ENCODE measurements at places on chromosomes 12 and 14. TPM values are rescaled to one million over a fixed set of nuclear protein-coding genes. Genes with fewer than 3 reads are reported as not detected.

NACA gene
- 803 TPM for total RNA-seq

SERPINA9 gene
- not detected for total RNA-seq

BCL11B gene
- total RNA-seq: 53.0 TPM

SLC6A15 gene
- not detected for total RNA-seq

EPYC gene
- total RNA-seq: not detected

HVCN1 gene
- 11.7 TPM for total RNA-seq

FOXN4 gene
- not detected for total RNA-seq

TSPAN8 gene
- total RNA-seq: not detected

- no peak for DNase-seq
These were observed 4.5 kb downstream of the TMED8 start for GRCh38 chr14:77372304-77372841.

DNA sequence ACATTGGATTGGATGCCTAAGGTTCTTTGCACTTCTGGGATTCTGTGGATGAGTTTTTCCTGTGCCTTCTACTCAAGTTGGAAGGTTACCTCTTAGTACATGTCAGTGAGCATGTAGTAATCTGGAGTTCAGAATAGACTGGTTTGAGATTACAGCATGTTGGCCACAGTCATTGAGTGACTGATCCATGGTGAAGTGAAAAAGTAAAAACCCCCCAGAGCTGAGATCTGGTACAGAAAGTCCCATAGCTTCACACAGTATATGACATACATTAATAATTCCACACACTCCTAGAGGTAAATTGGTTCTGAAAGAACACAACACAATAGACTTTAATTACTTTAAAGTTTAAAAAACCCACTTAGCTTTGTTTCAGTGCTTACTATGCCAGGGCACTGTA, 11.9 kb upstream of the CCND2 start:
- DNase-seq: no peak

- DNase-seq: no peak
These were observed 27.9 kb downstream of the HNRNPC start for GRCh38 chr14:21241218-21241819.

DNA sequence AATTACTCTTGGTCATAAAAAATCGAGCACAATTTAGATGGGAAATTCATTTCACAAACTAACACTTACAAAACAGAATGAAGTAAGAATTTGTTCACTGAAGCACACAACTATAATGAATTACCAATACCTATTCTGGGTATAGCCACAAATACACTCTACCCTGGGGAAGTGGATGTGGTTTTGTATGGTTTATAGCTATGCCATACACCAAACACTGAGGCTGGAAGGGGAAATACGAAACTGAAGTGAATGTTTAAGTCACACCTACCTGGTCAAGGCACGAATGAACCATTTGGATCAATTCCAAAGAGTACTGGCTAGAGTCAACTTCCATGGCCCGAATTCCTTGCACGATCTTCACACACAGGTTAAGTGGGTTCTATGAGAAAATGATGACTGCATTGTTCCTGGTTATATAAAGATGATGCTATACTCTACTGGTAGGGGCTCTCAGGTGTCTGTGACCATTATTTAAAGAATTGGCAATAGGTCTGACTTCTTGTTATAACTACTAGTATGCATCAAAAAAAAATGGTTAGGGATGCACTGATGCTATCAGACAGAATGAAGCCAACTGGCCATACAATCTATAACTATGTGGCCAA, 12.8 kb downstream of the NEK9 start:
- DNase-seq: peak; percentile 57

DNA sequence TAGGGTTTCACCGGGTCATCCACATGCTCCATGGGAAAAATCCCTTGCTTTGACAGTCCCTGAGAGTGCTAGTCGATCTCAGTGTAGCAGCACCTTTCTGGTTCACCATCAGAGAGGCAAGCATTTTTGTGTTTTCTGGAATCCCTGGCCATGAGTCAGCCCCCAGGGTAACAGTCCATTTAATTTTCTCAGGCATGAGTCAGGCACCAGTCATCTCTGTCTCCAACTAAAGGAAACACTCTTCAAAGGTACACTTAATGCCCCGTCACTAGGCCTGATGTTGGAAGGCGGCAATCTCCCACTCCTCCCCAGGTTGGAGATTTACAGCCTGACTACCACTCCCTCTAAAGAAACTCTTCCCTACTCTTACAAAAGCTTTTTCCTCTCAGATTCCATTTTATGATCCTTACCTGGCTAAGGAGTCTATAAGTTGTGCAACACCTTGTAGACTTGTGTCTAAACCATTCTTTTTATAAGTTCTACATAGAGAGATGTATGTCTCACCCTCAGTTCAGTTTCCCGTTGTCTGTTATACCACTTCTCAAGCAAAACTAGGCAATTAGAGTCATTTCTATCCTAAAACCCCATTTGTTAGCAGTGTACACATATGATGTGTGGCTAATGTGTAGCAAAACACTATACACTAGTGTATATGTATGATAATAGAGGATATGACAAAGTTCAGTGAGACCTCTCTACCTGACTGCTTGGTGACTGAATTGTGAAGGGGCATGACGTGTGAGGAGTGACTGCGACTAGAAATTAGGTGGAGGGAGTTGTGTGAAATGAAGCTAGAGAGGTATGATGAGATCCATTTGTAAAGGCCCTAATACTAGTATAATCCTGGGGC, 24.6 kb downstream of the TMEM19 start:
- no peak for DNase-seq

DNA sequence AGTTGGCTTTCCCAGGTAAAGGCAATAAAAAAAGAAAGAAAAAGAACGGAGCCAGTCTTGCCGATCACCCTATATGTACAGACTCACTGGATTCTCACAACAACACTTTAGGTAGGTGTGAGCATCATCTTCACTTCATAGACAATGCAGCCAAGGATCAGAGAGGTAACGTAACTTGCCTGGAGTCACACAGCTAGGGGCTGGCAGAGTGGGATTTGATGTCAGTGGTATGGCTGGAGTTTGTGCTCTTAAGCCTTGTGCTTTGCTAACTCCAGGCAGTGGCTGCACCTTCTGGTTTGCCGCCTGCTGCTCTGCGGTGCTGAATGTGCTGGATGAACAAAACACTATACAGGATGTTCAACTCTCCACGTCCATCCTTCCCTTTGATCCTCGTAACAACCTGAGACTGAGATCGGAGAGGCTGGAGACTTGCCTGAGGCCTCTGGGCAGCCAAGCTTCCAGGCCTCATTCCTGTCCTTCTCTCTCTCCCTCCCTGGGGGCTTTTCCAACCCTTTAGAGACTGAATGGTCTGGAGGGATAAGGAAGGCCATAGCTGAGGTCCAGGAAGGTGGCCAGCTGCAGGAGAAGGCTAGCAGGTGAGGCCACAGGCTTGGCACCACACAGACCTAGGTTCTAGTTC, 8.1 kb downstream of the ISM2 start:
- no peak for DNase-seq

- no peak for DNase-seq
These were observed 12.9 kb downstream of the DGLUCY start for GRCh38 chr14:91126761-91127160.

DNA sequence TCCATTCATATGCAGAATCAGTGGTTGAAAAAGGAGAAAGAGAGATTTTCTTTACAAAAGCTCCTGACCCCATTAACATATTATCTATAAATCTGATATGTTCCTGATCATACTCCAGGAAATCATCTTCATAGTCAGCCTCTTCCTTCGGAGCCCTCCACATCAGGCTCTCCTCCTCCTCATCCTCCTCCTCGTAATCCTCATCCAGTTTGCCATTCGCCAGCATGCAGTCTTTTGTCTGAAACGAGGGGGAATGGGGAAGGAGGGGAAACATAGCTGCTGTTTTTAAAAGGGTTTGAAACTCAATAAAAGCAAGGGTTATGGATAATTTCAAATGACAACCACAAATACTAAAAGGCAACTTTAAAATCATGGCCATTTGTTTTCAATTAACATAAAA, 60.9 kb downstream of the DICER1 start:
- DNase-seq: no peak

- DNase-seq: no peak
These were observed 90.7 kb downstream of the SINHCAF start for GRCh38 chr12:31234955-31235867.

DNA sequence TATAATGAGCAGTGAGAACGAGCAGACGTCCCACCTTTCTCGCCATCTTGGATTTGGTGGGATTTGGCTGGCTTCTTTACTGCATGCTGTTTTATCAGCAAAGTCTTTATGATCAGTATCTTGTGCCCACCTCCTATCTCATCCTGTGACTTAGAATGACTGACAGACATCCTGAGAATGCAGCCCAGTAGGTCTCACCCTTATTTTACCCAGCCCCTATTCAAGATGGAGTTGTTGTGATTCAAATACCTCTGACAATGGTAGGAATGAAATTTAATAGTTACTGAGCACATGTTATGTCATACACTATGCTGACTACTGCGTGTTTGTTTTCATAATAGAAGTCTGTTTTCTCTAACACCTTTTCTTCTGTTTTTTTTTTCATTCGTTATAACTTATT, 1.9 kb downstream of the TMTC3 start:
- no peak for DNase-seq

- DNase-seq: no peak
These were observed 19.6 kb upstream of the PPP1R13B start for GRCh38 chr14:103867020-103867419.

- DNase-seq: no peak
These were observed 105.4 kb downstream of the PAPLN start for GRCh38 chr14:73342670-73343069.

- no peak for DNase-seq
These were observed 9.6 kb downstream of the ITPR2 start for GRCh38 chr12:26823390-26823789.

DNA sequence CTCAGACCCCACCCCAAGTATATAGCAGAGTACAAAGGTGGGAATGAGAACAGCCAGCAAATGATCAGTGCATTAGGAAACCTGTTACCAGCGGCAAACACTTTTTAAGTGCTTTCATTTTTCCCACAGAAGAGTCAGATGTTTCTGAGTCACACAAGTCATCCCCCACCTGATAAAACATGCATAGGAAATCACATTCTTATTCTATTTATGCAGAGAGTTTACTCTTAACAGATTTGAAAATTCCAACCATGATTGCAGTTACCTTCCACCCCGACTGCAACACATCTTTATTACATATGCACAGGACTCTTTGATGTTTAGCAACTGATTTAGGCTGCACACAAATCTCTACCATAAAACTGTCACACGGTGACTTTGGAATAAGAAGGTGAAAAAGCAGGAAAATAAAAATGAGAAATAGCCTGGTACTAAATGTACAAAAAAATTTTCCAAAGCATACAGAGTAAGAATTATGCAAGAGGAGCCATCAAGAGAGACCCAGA, 236.4 kb downstream of the PAWR start:
- no peak for DNase-seq

- peak; percentile 55 for DNase-seq
These were observed 13.1 kb upstream of the CHD4 start for GRCh38 chr12:6620137-6620884.

DNA sequence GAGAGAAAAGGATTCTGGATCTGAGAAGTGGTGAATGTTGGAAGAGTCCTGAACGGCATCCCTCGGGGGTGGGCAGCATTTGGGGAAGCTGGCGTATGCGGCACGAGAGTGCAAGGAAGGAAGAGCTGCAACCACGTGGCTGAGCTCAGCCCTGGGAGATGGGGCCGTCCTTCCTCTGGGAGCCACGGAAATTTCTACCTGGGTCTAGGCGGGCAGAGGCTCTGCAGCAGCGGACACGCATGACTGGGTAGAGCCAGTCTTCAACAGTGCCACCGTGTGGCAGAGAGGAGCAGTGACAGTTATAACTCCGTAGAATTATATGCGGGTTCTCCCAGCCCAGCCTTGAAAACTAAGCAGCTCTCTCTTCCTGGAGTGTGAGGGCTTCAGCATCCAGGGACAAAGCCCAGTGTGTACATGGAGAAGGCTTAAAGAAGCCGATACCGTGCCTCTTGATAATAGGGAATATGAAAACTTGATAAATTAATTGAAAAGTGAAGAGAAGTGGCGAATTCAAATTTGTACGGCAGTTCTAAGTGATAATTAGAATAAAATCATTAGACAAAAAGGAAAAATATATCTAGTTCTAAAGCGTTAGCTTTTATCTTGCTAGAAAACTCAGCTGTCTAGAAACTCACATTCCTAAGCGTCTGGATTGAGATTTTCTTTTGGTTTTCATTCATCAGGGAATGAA, 82.9 kb upstream of the STXBP6 start:
- peak; percentile 56 for DNase-seq
